Small intestine (tissue), 16 donors: ENCODE measurements at places on chromosomes 7 and 10. TPM values are rescaled to one million over a fixed set of nuclear protein-coding genes. Genes with fewer than 3 reads are reported as not detected.

DNA sequence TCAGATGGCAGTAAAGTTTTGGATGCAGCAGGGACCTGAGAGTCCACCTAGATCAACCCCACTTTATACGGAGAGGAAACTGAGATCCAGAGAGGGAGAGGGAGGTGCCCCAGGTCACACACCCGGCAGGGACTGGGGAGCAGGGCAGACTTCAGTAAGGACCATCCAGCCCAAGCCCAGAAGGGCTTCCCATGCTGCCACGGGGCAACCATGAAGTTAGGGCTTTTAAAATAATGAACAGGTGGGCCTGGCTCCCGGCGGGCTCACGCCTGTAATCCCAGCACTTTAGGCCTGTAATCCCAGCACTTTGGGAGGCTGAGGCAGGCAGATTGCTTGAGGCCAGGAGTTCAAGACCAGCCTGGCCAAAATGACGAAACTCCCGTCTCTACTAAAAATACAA lies 98.5 kb downstream of the HIP1 start:
- no peaks in the 10 kb centered on the region for H3K4me1 ChIP-seq
- no peak overlapping the region for H3K27ac ChIP-seq
- H3K27me3 ChIP-seq, result no peaks in the 10 kb centered on the region
- H3K4me3 ChIP-seq, result no peak overlapping the region

GRCh38 chr7:49771427-49772176 lies 1.8 kb upstream of the VWC2 start:
- H3K36me3 ChIP-seq, result no peaks in the 10 kb centered on the region
- DNase-seq, result no peak
- no peak overlapping the region for H3K27ac ChIP-seq

BAMBI gene
- 1.1 TPM for polyA plus RNA-seq

- H3K4me3 ChIP-seq, result no peak within 1 kb of the TSS
- DNase-seq, result peak; percentile 20
- H3K27me3 ChIP-seq, result peaks cover 9% of the 10 kb centered on the region
- H3K4me1 ChIP-seq, result peaks cover 12% of the 10 kb centered on the region
- H3K27ac ChIP-seq, result no peak within 1 kb of the TSS
Observed at GRCh38 chr7:95324431-95324830, at the start of gene PON1. Gene PON1, minus strand, starts transcription at chr7:95324532. Its CDS starts 57 bp downstream, at chr7:95324475.

HEPACAM2 gene
- 18.0 TPM for polyA plus RNA-seq

DNA sequence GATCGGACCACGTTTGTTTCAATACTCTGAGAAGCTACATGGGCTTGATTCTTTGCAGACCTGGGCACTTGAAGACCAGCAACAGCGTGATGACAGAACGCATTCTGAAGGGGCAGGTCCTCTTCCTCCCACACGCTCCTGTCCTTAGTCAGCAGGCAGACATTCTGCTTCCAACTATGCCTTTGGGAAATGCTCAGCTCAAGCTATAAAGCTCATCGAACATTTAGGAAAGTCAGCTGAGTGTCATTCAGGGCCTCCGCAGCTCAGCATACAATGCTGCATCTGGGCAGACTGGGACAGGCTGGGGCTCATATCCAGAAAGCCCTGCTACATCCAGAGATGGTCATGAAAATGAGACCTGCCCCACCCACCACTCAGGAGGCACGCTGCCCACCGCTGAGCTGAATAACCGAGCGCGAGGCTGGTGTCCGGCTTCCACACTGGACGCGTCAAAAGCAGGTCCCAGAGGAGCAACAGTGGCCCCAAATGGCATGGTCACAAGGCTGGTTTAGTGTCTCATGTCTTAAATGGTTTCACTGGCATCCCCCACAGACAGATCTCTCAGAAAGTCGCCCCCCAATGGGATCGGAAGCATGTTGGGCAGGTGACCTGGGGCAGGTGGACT lies 274.0 kb downstream of the DNAJB6 start:
- no peaks in the 10 kb centered on the region for H3K36me3 ChIP-seq
- H3K4me3 ChIP-seq, result no peak overlapping the region
- H3K27ac ChIP-seq, result no peak overlapping the region
- no peaks in the 10 kb centered on the region for H3K4me1 ChIP-seq
- no peak for DNase-seq
